ENCODE measurements at places on chromosomes 16 and 17.
A peak's percentile ranks its signal among the peaks of the same experiment; 100 is the strongest.

DNA sequence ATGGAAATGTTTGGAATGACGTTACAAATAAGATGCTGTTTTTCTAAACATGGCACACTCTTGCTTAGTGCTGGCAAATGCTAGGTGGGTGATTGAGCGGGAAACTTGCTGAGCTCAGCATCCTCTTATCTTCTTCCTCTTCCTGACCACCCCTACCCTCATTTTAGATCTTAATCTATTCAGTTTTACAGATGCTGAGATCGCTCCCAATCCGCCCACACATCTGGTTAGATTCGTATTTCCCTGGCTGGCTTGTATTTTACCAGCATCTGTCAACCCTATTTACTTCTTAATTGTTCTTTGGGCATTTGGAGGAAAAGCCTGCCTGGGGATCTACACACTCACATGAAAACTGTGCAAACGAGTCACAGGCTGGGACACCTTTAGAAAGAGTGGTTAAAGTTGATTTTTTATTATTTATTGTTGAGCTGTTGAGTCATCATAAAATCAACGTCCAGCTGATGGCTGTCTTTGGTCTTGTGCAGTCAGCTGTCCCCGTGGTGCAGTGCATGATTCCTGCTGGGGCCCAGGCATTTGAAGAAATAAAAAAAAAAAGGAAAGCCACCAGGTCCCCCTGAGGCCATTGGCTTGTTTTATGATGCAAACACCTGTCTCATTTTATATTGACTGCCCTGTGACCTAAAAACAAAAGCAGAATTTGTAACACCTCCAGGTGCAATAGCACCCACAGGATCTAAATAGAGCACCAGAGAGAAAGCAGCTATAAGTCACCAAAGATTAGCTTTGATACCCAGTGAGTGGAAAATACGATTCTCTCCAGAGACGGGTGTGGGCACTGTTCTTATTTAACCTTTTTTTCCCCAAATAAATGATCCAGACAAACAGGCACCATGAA, 258.6 kb downstream of the HS3ST3B1 start:
- DNase-seq = no peak

- no peak for DNase-seq
Measured at GRCh38 chr16:49924078-49924477, 68.2 kb upstream of the ZNF423 start.

GRCh38 chr17:18240449-18240848, 15.0 kb downstream of the LLGL1 start:
- DNase-seq = no peak

GRCh38 chr16:11276896-11277593, 765 bp upstream of the PRM2 start:
- no peak for DNase-seq

DNA sequence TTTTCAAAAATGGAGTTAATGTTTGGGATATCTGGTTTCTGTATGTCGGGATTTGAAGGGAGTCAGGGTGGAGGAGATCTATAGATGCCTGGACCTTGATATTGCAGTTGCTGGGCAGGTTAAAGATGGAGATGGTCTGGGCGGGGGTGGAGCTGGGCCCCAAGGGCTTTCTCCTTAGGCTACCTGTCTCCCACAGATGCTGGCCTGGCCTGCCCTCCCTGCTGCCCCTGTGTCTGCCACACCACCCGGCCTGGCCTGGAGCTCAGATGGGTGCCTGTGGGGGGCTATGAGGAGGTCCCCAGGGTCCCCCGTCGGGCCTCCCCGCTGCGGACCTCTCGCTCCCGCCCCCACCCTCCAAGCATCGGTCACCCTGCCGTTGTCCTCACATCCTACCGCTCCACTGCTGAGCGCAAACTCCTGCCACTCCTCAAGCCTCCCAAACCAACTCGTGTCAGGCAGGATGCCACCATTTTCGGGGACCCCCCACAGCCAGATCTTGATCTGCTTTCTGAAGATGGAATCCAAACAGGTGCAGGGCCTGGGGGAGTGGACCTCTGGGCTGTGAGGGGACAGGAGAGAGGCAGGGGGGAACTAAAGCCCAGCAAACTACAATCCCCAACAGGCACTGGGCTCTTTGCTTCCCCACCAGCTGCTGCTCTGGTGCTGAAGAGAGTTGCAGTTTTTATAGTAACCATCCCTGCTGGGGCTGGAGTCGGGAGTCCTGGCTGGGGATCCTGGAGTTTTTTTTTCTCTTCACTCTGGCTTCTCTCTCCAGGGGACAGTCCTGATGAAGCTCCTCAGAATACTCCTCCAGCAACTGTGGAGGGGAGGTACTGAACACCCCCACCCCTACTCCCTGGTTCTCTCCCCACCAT, 2.9 kb downstream of the ARHGEF15 start:
- DNase-seq = no peak

- DNase-seq = no peak
Measured at GRCh38 chr16:51577621-51578303, 426.7 kb upstream of the SALL1 start.

GRCh38 chr16:29645694-29646187, 17.3 kb upstream of the SPN start:
- no peak for DNase-seq

- no peak for DNase-seq
Measured at GRCh38 chr17:1033503-1033902, 36.6 kb downstream of the TIMM22 start.

- DNase-seq = peak; percentile 74
Measured at GRCh38 chr17:42067371-42068091, 17.1 kb upstream of the C17orf113 start.

GRCh38 chr17:33523577-33523981, 230.5 kb upstream of the ASIC2 start:
- DNase-seq = no peak

GRCh38 chr17:14331225-14331981, 30.5 kb downstream of the HS3ST3B1 start:
- DNase-seq = no peak

- no peak for DNase-seq
Measured at GRCh38 chr16:48597563-48598387, 12.2 kb downstream of the N4BP1 start.

DNA sequence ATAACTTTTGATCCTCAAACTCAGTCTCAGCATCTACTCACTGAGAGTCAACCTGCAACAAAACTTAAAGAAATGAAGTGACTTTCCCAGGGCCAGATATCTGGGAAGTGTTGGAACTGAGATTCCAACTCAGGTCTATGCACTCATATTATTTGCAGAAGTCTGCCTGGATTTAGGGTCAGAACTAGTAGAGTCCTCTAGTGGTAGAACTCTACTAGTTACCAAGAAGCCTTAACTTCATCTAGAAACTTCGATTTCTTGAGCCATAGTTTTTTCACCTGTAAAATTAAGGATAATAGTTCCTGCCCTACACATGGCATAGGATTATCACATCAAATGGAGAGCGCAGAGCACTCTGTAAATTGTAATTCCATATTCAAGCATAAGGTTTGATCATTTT, 23.4 kb upstream of the KRT24 start:
- no peak for DNase-seq

GRCh38 chr17:82810644-82811430, 29.0 kb downstream of the ZNF750 start:
- DNase-seq = no peak

DNA sequence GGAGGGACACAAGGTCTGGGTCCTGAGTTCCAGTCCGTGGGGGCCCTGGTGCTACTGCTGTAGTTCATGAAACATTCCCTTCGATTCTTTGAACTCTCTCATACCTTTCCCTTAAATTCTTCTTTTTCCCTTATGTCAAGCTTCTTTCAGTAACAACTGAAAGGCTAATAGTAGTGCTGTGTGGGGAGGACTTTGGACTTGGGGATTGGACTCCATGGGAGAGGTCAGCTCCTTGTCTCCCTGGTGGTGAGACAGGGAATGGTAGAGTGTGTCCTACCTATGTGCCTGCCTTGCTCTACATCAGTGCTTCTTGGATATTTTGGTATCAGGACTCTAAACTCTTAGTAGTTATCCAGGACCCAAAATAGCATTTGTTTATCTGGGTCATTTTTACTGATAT, 628.1 kb downstream of the WWOX start:
- DNase-seq = no peak

DNA sequence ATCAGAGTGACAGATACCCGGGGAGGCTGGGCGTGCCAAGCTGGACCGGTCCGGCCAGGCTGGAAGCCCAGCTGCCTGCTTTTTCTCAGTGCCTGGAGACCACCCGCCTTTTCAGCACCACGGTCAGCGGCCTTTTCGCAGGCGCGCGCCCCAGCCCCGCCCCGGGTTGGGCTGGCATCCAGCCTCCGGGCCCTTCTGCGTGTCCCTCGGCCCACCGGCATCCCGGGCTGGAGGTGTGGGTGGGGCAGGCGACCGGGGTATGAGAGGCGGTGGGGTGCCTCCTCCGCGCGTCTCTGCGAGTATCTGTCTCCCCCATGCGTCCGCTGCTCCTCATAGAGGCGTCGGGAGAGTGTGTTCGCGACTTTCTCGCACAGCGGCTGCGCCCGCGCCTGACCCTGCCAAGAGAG, 102.5 kb downstream of the MRM1 start:
- DNase-seq = peak; percentile 50

DNA sequence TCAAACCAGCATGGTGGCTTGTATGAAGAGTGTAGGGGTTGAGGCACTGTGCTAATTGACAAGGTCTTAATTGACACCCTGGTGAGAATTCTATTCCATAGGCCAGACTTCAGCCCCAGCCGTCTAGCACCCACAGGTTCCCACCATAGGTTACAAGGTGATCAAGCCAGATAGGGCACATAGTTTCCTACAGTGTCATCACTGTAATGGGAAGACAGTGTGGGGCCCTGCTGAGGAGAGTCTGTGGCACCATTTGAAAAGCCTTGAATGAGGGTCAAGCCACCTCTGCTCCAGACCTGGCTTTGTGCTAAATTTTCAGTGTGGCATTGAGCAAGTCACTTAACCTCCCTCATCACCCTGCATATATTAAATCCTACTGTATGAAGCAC, 36.2 kb downstream of the YPEL2 start:
- no peak for DNase-seq

DNA sequence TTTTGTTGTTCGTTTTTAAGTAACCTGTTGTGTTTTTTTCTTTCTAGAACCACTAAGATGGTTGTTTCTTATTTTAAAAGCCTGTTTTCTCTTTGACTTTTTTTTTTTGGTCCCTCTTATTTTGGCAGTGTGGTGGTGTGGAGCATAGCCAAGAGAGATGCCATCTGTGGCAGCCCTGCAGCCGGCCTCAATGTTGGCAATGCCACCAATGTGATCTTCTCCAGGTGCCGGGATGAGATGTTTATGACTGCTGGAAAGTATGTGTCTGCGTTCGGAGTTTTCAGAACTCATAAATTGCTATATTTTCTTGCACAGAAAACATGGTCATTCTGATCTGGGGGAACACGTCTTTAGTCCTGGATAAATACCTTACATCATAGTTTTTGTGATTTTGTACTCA, 17.6 kb downstream of the CFAP52 start:
- no peak for DNase-seq

DNA sequence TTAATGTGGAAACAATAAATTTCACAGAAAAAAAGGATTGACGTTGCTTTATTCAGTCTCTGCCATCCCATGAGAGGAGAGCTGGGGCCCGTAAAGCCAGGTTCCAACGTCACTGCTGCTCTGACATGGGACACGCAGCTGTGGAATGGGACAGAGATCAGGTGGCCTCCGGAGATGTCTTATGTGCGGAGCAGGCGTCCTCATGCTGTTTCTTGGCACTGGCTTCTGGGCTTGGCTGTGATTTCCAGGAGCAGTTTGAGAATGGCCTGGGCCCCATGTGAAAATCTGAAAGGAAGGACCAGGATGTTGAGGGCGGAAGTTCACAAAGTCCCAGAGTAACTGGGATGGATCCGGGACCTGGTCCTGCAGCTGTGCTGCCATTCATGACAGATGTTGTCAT, 32.4 kb downstream of the NDEL1 start:
- no peak for DNase-seq

DNA sequence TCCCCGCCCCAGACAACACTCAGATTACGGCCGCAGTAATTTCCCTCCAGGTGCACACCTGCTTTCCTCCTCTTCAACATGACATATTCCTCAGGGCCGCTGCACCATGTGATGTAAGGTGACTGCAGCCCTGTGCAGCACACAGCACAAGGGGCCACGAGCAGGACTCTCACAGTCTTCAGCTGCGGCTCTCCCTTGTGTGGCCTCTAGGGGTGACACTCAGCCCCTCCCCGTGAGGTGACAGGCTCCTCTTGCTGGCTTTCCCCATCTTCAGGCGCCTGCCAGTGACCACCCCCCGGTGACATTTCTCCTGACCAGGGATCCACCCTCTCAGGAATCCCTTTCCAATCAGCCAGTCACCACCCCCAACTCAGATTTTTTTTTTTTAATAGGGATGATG, 31.3 kb upstream of the ABCC3 start:
- no peak for DNase-seq

- no peak for DNase-seq
Measured at GRCh38 chr16:49675413-49675812, 180.5 kb downstream of the ZNF423 start.

DNA sequence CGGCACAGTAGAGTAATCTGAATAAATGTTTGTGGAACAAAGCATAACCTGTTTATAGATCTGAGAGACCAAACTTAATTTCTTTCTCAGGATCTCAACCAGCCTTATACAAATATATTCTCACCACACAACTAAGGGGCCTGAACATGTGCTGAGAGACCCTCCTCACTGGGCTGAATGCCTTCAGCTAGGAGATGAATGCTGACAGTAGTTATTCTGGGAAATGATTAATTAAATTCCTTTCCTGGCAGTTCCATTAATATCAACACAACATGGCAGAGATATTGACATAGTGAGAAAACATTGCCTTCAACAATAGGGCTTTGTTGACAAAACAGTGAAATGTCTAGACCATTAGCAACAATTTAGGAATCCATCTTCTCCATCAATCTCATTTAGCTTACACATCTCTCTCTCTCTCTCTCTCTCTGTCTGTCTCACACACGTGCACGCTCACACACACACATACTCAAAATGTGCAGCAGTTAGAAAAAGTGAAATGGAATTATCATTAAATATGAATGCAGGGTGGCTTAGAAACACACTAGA, 780.8 kb upstream of the CDH8 start:
- no peak for DNase-seq

DNA sequence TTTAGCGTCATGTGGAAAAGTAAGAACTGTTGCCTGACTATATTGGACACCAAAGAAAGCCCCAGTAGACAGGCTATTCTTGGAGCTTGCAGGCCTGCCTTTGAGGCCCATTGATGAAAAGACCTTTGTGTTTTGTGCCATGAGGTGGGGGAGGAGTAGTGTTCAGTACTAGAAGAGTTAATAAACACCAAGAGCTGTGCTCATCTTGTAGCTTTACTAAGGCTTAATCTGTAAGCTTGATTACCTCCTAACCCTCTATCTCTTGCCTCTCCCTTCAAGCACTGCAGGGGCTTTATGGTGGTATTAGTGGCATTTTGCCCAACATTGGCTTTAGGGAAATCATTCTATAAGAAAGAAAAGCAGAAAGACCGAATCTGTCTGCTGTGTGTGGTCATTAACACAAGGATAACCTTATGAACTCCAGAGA, 220.2 kb upstream of the TBX2 start:
- no peak for DNase-seq

All from activated naive CD4-positive, alpha-beta T cell treated with anti-CD3 and anti-CD28 coated beads, Interleukin-2, amount 50 U/mL, for 16 hours (primary cell).